ENCODE measurements at places on chromosomes 3 and 15.
A peak's percentile ranks its signal among the peaks of the same experiment; 100 is the strongest.

DNA sequence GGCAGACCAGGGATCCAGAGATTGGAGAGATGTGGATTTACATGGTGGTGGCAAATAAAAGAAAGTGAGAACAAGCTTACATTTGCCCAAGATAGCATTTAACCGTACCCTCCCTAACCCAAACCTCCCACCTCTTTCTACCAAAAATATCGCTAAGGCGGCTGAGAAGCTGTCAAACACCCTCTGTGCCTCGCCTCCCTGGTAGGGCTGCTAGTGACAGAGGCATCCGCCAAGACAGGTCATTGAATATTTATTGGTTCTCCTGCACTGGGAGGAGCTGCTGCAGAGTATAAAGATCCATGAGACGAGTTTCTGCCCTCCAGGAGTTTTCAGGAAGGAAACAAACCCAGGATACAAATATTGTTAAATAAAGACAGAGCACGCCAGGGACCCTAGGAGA is 107.3 kb upstream of the TMC3 start:
- DNase-seq = no peak

DNA sequence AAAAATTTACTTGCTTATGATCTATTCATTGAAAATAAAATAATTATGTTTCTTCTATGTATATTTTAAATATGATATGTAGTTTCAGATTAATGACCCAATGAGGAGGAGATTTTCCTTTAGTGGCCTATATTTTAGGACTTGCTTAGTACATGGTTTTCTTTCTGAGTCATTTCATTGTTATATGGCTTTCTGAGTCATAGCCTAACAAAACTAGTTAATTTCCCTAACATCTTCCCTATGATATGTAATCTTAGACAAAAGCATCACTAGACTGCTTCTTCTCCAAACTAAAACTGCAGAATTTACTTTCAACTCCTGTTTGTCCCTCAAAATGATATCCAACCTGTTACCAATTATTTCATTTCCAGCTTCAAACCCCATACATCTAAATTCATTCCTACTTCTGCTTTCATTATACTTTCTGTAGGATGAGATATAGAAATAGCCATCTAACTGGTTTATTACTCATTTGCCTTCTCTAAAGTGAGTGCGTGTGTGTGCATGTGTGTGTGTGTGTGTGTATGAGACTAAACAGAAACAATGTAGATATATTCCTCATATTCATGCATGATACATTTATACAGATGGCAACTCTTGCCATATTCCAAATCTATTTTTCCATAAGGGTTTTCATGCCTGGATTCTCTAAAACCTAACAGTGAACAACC is 915.0 kb upstream of the GBE1 start:
- no peak for DNase-seq

- no peak for DNase-seq
Measured at GRCh38 chr3:121979734-121980449, 42.2 kb downstream of the ILDR1 start.

DNA sequence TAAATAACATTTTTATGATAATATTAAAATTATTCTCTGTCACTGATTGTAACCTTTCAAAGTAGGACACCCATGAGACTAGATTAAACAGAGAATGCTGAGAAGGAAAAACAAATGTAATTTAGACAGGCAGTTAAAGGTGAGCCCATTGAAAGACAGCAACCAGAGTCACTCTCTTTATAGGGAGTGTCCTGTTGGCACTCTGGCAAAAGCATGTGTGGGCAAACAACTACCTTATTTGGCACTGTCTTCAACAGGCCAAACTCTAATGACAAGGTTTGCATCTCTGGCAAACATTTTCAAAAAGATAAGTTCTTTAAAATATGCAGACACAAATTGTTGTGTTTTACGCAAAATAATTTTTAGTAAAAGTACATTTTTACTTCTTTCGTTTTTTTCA is 29.8 kb downstream of the NFKBIZ start:
- no peak for DNase-seq

DNA sequence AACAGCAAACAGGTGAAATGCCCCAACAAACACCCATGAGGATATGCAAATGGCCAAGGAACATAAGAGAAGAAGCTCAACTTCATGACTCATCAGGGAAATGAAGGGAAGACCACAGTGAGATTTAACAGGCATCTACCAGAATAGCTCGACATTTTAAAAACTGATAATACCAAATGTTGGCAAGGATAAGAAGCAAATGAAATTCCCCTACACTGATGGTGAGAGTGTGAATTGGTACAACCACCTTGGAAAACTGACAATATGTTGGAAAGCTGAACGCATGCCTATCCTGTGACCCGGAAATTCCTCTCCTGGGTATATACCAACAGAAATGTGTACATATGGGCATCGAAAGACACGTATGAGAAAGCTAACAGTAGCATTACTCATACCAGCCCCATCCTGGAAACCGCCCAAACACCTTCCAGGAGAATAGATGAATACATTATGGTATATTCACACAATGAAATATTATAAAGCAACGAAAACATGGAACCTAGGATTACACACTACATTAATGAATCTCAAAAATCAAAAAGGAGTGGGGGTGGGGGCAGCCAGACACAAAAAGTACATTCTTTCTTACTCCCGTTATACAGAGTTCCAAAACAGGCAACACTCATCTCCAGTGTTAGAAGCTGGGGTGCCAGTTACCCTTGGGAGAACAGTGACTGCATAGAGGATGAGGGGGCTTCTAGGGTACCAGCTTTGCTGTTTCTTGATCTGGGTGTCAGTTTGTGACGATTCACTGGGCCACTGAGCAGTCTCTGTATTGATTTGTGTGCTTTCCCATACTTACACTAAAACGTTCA is 16.9 kb downstream of the RFTN1 start:
- DNase-seq = no peak

DNA sequence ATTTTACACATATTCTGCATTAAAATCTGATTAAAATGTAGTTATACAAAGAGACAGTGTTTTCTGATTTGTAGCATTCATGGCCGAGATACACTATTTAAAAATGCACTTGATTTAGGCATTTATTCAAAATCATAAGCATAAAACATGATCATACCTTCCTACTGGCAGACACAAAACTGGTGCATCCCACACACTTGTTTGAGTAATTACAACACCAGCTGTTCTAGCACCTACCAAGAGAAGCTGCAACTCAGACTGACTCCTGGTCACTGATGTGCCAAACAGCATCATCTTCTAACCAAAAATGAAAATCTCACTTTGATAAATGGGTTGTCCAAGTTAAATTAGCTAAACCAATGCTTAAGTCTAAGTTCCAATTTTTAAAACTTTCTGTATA is 262.7 kb upstream of the NSMCE3 start:
- no peak for DNase-seq

DNA sequence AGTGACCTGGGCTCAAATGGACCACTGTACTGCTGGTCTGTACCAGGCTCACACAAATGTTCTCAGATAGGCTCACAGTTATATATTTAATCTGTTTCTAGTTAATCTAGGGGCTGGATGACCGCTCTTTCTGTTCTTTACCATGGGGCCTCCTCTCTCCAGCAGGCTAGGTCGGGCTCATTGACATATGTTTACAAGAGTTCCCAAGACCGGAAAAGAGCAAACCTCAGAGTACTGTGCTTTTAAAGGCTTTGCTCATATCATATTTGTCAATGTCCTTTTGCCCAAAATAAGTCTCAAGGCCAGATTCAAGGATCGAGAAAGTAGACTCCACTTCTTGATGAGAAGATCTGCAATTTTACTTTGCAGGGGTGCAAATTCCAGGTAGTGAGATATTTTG is 348.0 kb upstream of the EPHA6 start:
- no peak for DNase-seq

- DNase-seq = no peak
Measured at GRCh38 chr3:128415773-128416577, 50.7 kb downstream of the DNAJB8 start.

- DNase-seq = no peak
Measured at GRCh38 chr3:194637066-194637465, 3.8 kb upstream of the TMEM44 start.

GRCh38 chr3:85244519-85244918 is 285.7 kb downstream of the CADM2 start:
- DNase-seq = no peak

DNA sequence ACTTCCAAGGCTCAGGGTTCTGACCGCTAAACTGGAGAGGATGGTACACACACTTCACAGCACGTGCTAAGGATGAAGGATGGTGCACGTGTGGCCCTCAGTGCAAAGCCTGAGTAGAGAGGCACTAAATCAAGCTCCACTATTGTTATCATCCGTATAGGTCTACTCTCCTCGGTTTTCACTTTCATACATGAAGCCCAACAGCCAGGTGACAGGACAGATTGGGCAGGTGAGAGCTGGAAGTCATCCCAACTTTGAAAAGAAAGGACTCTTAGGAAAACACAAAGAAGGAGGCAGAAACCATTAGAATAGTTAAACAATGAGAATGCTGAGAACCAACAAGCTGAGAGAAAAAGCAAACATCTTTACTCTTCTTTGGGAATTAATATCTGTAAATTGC is 21.1 kb downstream of the MAGI1 start:
- no peak for DNase-seq

GRCh38 chr3:197730200-197730599 is 6.5 kb downstream of the RUBCN start:
- DNase-seq = no peak

GRCh38 chr15:66842710-66843441 is 140.8 kb downstream of the SMAD6 start:
- DNase-seq = no peak

- no peak for DNase-seq
Measured at GRCh38 chr3:14569474-14570000, 29.4 kb upstream of the GRIP2 start.

DNA sequence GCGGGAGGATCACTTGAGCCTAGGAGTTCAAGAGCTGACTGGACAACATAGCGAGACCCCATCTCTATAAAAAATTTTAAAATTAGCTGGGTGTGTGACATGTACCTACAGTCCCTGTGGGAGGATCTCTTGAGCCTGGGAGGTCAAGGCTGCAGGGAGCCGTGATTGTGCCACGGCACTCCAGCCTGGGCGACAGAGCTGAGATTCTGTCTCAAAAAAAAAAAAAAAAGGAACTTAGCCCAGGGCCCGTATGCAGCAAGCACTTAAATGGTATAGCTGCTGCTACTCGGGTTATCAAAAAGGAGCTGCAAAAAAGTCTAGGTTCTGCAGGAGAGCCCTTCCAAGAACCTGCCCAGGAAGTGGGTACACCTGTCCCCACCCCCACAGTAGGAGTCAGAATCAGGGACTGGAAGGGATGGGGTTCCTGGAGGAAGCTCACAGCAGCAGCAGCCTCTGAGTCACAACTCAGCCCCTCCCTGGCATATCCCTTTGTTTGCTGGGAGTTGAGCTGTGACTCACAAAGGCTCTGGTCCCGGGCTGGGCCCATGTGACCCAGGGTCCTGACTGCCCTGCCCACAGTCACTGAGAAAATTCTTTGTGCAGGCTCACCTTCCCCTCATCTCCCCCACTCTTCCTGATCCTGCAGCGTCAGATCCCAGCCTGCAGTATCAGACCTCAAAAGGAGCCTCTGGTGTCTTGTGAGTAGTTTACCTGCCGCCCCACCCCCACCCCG is at the start of gene SPATA12:
TSS of gene SPATA12 (plus strand) at position 576 of the 733 bp plus-strand sequence. CDS start 13,031 bp downstream, outside the sequence.
- DNase-seq = no peak

DNA sequence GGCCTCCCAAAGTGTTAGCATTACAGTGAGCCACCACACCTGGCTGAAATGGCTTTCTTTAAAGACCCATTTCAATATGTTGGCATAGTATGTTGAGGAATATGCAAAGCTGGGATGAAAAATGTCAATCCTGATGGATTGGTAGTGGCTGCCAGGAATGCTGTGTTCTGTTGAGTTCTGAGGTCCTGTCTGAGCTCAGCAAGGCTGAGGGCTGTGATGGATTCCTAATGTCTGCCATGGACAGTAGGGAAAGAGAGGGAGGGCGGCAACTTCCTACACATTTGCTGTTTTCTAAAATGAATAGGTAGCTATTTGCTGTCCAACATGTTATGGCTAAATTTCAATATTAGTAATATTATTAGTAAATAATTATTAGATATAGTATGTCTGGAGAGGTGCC is 8.2 kb downstream of the RAB8B start:
- DNase-seq = no peak

DNA sequence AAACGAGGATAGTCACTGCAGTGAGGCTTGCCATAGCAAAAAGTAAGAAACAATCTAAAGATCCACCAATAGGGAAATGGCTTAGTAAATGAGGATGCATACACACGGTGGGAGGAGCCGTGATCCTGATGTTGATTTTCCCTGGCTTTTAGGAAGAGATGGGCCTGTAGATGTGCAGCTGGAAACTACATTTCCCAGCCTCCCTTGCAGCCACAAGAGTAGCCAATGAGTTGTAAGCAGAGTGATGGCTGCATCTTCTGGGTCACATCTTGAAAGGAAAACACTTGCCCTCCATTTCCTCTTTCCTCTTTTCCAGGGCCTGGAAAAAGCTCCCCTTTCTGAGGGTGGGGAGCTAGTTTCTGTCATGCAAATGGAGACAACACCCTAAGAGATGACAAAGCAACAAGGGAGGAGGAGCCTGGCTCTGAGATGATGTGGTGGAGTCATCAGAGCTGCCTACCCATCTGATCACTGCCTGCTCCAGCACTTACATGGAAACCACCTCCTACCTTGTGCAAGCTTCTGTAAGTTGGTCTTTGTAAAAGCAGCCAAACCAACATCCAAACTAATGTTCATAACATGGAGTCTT is 139.1 kb downstream of the TLE3 start:
- no peak for DNase-seq

DNA sequence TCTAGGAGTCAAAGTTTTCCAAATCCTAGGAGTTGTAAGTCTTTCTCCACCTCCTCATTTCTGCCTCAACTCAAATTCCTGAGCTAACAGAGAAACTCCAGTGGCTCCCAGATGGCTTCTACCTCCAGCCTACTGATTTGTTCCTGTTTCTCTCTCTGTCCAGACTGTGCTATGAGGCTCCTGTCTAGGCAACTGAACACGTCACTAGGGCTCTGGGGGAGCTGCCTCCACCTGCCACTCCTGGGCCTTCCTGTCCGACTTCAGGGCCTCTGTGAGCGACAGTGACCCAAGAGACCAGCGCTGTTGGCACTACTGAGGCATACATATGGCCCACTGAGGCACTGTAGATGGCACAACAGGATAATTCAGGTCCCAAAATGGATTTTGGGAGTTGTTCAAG is 71.4 kb downstream of the EXOG start:
- no peak for DNase-seq

DNA sequence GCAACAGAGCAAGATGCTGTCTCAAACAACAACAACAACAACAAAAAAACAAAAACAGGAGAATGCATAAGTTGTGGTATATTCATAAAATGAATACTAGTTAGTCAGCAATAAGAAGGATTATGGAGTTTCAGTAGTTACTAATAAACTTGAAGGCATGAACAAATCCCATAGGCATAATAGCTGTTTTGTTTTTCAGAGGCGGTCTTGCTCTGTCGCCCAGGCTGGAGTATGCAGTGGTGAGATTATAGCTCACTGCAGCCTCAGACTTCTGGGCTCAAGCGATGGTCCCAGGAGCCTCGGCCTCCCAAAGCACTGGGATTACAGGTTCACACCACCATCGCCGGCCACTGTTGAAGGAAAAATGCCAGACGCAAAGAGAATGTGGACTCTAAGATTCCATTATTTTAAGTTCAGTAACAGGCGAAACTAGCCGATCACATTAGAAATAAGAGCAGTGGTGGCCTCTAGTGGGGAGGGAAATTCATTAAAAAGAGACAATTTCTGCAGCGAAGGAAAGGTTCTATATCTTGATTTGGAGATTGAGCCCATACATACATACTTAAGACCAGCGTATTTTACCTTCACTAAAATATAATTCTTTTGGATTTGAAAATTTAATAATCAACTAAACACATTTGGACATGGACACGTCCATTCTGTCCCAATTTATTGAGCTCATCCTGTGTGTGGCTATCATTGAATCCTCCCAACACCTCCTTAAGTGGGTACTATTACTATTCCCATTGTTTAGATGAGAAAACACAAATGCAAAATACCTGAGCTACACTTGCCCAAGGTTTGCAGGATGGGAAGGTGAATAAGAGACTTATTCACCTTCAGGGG is 27.4 kb upstream of the HDAC11 start:
- DNase-seq = peak; percentile 72
